ENCODE measurements at places on chromosomes 1 and 21.
A peak's percentile ranks its signal among the peaks of the same experiment; 100 is the strongest.

DNA sequence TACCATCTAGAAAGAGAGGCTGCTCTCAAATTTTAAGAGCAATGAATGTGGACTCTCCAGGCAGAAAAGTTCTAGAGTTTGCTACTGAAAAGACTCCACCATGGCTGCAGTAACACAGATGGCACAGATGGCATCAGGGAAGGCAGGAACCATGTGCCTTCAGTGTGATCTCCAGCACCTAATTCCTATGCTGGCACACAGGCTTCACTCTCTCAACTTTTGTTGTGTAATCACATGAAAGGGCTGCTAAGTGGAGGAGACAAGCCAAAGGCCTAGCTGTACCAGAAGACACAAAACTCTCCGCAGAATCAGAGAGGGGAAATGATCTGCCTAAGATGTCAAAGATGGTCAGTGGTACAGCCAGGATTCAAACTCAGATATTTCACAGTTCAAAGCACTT, 31.1 kb downstream of the ERI3 start:
- no peak for DNase-seq

- DNase-seq = peak; percentile 44
These were observed 122.2 kb downstream of the KCNN3 start for GRCh38 chr1:154747740-154748404.

DNA sequence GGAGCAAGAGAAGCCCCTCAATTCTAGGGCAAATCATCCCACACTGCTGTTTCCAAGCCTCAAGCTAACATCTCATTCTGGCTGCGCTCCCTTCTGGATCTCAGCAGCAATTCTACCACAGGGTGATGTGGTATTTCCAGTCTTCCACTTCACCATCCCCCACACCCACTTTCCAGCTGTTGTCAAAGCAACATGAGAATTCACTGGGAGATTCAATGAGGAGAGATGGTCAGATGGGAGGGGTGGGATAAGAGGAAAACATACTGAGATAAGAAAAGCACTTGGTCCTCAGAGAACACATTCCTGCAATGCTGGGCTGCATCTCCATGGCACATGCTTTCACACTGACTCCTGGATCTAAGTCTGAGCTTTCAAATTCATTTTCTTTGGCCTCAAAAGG, 47.3 kb upstream of the LRRC52 start:
- no peak for DNase-seq

DNA sequence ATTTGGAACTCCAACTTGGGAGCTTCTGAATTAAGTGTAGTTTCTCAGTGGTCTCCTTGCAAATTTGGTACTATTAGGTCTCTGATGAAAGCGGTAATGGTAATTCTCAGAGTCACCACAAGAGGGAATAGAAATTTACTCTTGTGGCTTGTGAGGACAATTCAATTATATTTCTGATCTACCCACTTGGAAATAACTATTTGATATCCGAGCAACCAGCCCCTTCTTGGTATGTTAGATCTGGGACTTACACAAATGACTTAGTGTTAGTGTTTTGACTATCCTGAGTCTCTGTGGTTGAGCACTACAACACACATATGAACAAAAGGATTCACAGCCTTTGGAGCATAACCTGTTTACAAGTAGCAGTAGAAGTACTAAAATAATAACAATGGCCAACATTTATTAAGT, 68.1 kb downstream of the RPS6KA1 start:
- DNase-seq = peak; percentile 40

DNA sequence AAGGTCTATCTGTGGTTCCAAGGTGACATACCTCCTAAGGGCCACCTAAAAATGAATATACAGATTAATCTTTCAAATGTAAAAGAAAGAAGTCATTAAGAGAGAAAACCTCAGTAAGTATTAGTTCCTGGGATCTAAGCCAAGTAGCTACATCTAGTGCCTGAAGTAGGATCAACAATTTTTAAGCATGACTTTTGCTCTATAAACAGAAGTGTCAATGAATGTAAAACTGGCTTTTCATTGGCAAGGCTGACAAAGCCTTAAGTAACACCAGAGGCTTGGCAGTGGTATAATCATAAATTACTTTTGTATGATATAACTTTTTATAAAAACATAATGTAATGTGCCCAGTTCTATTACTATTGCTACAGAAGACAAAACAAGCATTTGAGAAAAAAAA, 12.2 kb upstream of the ACADM start:
- no peak for DNase-seq

DNA sequence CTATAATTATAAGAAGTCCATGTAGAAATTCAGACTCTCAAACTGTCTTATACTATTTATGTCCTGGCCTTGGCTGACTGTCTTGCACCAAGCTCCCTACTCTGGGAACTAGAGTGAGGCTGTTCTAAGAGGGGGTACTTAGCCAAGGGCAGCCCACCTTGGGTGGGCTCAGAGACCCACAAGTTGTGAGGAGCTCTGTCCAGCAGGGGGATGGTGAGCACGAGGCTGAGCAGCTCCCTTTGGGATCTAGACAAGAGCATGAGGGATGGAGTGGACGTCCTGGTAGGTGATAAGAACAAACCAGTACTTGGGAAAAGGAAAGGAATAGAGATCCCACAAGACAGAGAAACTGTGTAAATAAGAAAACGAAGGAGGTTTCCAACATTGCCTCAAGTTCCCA, 127.1 kb upstream of the SLC44A3 start:
- peak; percentile 62 for DNase-seq

DNA sequence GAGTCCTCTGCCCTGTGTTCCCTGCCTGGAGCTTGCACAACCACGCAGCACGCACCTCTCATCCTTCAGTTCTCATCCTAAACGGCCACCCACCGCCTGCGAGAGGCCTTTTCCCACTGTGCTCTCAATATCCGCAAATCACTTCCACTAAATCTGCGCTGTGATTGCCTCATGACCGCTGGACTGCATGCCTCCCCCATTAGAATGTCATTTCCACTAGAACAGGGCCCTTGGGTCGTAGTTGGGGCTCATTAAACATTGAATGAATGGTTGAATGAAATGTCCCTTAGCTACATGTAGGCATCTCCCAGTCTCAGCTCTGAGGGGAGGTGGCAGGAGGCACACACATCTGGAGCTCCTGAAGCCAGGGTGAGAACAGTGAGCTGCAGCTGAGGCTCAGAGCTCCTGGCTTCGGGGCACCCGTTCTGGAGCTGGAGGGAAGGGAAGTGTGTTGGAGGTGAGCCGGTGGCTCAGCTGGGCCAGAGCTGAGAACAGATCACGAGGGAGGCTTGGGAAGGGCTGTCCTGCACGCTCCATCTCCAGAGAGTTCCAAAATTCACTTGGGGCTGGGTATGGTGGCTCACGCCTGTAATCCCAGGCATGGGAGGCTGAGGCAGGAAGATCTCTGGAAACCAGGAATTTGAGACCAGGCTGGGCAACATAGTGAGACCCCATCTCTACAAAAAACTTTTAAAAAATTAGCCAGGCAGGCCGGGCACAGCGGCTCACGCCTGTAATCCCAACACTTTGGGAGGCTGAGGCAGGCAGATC, 30.4 kb downstream of the TMEM201 start:
- DNase-seq = no peak

- no peak for DNase-seq
These were observed 369.5 kb upstream of the BRINP3 start for GRCh38 chr1:190847166-190847565.

GRCh38 chr1:71834601-71835441, 447.5 kb downstream of the NEGR1 start:
- no peak for DNase-seq

- no peak for DNase-seq
These were observed 26.6 kb downstream of the MSTO1 start for GRCh38 chr1:155636397-155637153.

GRCh38 chr1:107692580-107693345, 272.2 kb downstream of the VAV3 start:
- DNase-seq = no peak

GRCh38 chr21:46049890-46050667, 47.8 kb upstream of the COL6A2 start:
- DNase-seq = no peak
